Endothelial cell (in vitro differentiated cells): ENCODE measurements at places on chromosomes 5 and 9. TPM values are rescaled to one million over a fixed set of nuclear protein-coding genes. Genes with fewer than 3 reads are reported as not detected.
A peak's percentile ranks its signal among the peaks of the same experiment; 100 is the strongest.

DNA sequence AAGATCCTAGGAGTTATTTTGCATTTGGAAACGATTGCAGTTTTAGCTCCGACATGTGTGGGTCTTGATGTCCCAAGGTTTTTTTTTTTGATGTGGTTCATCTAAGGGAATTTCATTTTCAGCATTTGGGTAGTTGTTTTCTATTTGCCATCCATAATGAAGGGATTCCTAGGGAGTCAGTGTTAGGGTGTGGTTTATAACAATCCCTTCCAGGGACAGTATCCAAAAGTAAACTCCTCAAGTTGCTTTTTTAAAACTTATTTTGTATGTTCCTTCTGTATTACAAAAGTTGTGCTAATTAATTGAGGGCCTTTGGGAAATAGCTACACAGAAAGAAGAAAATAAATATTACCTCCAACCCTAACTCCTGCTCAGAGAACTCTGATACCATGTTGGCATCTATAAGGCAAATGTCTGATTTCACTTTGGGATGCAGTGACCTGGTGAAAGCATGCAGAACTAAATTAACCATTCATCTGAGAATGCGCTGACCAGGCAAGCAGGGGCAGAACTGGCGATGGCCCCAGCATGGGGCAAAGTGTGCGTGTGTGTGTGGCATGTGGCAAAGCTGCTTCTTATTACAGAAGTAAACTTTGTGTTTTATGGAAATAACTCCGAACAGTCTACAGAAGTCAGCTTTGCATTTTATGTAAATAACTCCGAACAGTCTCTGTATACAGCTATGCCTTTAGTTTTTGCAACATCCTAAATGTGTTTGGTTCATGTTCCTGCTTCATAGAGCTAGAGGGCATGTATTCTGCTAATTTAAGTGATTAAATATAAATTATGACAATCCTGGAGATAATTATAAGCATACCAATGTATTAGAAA, 237.2 kb downstream of the TRPM3 start:
- no peak overlapping the region for H3K27ac ChIP-seq
- H3K4me3 ChIP-seq, result no peak overlapping the region
- H3K4me1 ChIP-seq, result no peaks in the 10 kb centered on the region
- H3K36me3 ChIP-seq, result no peaks in the 10 kb centered on the region
- no peak for DNase-seq
- H3K27me3 ChIP-seq, result no peaks in the 10 kb centered on the region

- DNase-seq, result no peak
- no peaks in the 10 kb centered on the region for H3K36me3 ChIP-seq
- H3K27me3 ChIP-seq, result no peaks in the 10 kb centered on the region
- no peak overlapping the region for H3K27ac ChIP-seq
- no peaks in the 10 kb centered on the region for H3K4me1 ChIP-seq
Measured at GRCh38 chr5:140355546-140355945, 4.4 kb upstream of the SLC4A9 start.

DNA sequence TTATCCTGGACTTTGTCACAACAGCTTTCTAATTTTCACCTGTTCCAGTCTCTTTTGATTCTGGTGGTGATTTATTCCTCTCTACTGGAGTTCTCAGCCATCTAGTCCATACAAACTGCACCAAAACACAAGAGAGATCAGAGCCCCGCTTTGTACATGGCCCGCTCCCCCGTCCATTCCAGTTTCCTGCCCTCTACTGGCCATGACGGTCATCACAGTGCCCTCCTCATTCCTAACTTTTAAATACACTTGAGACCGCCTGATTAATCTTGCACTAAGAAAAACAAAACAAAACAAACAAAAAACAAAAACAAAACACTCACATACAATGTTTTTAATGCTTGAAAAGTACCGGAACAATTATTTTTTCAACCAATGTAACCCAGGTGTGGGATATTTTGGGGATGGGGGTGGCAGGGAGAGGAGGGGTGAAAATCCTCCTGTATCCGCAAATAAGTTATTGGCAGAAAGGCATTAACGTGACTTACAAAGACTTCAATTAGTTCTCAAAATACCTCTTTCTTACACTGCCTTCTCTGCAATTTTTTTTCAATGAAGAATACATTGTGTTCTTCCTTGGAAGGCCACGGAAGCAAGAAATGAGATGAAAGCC, 84.8 kb upstream of the PAM start:
- H3K27ac ChIP-seq, result no peak overlapping the region
- H3K27me3 ChIP-seq, result no peaks in the 10 kb centered on the region

- no peak for DNase-seq
- peaks cover 10% of the 10 kb centered on the region for H3K4me1 ChIP-seq
- peaks cover 8% of the 10 kb centered on the region for H3K27me3 ChIP-seq
- peaks cover 7% of the 10 kb centered on the region for H3K36me3 ChIP-seq
- no peak overlapping the region for H3K4me3 ChIP-seq
Measured at GRCh38 chr9:137467161-137467581, 8.0 kb upstream of the NSMF start.

Gene S1PR3
- total RNA-seq, result 18.3 TPM

DNA sequence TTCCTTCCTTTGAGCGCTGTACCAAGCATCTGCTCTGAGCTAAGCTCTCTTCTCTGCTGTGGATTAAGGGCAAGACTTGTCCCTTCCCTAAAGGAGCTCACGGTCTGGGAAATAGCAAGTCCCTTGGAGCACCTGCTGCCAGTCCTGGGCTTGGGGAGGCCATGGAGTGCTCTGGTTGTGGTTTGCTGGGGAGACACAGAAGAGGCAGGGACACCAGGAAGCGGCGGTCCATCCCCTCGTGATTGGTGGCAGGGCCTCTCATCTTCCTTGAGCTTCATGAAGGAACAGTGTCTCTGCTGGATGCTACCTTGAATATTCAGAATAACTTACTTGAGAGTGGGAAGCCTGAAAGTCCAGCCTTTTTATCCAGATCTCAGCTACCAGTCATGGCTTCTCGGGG, 35.3 kb downstream of the COL5A1 start:
- H3K4me3 ChIP-seq, result no peak overlapping the region
- H3K27me3 ChIP-seq, result peaks cover 5% of the 10 kb centered on the region
- H3K27ac ChIP-seq, result no peak overlapping the region
- no peak for DNase-seq
- H3K4me1 ChIP-seq, result peaks cover 2% of the 10 kb centered on the region

- H3K27ac ChIP-seq, result no peak overlapping the region
- peak; percentile 55 for DNase-seq
- no peaks in the 10 kb centered on the region for H3K36me3 ChIP-seq
Measured at GRCh38 chr9:78601957-78602565, 305.1 kb downstream of the PSAT1 start.
